ENCODE measurements at places on chromosomes 11 and 22. TPM values are rescaled to one million over a fixed set of nuclear protein-coding genes. Genes with fewer than 3 reads are reported as not detected.

Gene LRRN4CL
- 2.2 TPM for total RNA-seq

- no peak for DNase-seq
These were observed 674.2 kb downstream of the FAM181B start for GRCh38 chr11:82059505-82059904.

GRCh38 chr22:23704829-23705228 lies 14.0 kb downstream of the RGL4 start:
- no peak for DNase-seq

Gene APOC3
- not detected for total RNA-seq

DNA sequence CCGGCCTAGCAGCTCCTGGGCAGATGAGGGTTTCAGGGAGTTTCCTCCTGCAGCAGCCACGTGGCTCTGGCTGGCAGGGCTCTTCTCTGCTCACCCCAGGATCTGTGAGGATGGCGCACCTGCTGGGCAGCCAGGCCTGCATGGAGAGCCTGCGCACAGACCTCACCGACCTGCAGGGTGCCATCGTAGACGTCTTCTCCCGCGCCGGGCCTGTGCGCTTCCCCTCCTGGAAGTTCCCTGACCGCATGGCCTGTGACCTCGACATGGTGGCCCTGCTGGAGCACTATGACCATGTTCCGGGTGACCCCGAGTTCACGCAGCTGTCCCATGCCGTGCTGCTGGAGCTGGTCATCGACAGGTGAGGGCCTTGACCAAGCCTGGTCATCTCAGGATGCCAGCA lies 9.1 kb downstream of the CCDC157 start:
- no peak for DNase-seq

- no peak for DNase-seq
These were observed 43.9 kb upstream of the ASPHD2 start for GRCh38 chr22:26385164-26385563.

Gene PRG3
- total RNA-seq = not detected
